ENCODE measurements at places on chromosomes 6 and 20.

- no peak for DNase-seq
Observed at GRCh38 chr20:34365765-34366213, 2.7 kb downstream of the ITCH start.

DNA sequence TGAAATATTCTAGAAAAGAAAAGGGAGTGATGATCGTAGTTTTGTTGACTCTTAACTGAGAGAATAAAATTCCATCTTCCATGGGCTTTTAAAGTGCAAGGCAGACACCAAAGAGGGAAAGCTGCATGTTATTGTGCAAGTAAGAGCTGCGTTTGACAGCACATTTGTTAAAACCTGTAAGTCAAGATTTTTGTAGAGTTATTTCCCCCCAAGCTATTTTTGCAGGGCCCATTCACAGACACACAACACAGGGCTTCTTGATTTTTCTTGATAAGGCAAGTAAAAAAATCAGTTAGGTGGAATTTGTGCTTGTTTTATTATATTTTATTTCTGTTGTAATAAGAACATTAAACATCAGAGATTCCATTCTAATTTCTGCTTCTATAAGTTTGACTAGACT is 13.8 kb downstream of the CFAP206 start:
- DNase-seq = no peak

- DNase-seq = no peak
Observed at GRCh38 chr20:61667056-61667792, 398.5 kb downstream of the TAF4 start.

- no peak for DNase-seq
Observed at GRCh38 chr6:30743099-30744053, 889 bp upstream of the FLOT1 start.
